ENCODE measurements at places on chromosomes 2 and 18.
A peak's percentile ranks its signal among the peaks of the same experiment; 100 is the strongest.

GRCh38 chr2:173968551-173968950, 3.4 kb upstream of the SP3 start:
- DNase-seq = no peak

DNA sequence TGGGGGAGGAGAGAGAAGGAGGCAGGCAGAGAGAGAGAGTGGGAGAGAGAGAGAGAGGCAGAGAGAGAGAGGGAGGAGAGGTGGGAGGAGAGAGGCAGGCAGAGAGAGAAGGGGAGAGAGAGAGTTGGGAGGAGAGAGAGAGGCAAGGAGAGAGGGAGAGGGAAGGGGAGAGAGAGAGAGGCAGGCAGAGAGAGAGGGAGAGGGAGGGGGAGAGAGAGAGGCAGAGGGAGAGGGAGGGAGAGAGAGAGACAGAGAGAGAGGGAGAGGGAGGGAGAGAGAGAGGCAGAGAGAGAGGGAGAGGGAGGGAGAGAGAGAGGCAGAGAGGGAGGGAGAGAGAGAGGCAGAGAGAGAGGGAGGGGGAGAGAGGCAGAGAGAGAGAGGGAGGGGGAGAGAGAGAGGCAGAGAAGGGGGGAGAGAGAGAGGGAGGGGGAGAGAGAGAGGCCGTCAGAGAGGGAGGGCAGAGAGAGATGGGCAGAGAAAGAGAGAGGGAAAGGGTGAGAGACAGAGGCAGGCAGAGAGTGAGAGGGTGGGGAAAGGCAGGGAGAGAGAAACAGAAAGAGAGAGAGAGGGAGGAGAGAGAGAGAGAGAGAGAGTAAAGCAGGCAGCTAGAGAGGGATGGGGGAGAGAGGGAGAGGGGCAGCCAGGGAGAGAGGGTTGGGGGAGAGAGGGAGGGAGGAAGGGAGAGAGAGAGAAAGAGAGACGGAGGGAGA, 122.2 kb upstream of the PXDN start:
- DNase-seq = no peak

DNA sequence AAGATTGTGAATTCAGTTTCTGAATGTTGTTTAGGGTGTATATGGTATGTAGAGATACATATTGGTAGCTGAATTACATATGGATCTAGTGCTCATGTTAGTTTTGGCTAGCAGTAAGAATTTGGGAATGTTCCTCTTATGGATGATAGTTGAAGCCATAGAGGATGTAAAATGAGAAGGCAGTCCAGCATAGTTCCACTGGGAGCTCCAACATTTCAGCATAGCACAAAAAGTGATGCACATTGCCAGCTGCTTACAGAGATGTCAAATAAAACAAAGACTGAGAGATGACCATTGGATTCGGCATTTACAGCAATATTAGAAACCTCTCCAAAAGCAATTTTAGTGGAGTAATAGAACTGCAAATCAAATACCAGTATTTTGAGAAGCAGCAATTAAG, 77.4 kb downstream of the EML4 start:
- no peak for DNase-seq

GRCh38 chr2:110657724-110658305, 20.0 kb downstream of the BUB1 start:
- DNase-seq = no peak

GRCh38 chr2:85369500-85369899, 14.9 kb downstream of the ELMOD3 start:
- no peak for DNase-seq

DNA sequence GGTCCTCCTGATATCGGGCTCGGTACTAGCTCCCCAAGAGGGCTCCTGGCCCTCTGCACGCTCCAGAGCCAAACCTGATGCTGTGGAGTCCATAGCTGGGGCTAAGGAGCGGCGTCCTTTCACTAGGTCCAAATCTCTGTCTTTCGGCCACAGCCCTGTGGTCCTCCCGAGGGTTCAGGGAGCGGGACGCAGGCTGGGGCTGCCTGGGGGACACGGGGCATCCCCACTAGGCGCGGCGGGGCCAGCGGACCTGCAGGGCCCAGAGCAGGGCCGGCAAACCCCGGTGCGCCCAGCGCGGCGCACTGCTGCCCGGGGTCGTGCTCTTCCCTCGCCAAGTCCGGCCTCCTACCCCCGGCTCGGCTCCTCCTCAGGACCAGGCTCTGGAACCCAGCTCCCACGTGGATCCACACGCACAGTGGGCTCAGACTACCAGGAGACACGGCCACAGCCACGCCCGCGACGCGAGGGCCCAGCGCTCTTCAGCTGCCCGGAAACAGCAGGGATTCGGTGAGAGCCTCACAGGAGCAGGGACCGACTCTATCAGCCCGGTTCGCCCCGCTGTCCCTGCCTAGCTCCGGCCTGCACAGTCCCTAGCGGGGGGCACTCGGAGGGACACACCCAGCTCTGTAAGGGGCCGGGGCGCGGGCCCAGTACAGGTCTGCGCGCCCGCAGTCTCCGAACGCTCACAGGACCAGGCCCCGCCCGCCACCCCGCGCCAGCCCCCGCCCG, 593 bp downstream of the ZNF514 start:
- no peak for DNase-seq

DNA sequence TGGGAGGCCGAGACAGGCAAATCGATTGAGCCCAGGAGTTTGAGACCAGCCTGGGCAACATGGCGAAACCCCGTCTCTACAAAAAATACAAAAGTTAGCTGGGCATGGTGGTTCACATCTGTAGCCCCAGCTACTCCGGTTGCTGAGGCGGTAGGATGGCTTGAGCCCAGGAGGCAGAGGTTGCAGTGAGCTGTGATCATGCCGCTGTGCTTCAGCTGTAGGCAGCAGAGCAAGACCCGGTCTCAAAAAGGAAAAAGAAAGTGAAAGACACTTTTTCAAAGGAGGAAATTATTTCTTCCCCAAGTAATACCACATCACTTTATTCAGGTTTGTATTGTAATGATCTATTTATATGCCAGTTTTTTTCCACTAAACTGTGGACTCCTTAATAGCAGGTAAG, 35.7 kb upstream of the TAF4B start:
- DNase-seq = no peak

GRCh38 chr2:65370387-65371073, 61.9 kb downstream of the SPRED2 start:
- no peak for DNase-seq

DNA sequence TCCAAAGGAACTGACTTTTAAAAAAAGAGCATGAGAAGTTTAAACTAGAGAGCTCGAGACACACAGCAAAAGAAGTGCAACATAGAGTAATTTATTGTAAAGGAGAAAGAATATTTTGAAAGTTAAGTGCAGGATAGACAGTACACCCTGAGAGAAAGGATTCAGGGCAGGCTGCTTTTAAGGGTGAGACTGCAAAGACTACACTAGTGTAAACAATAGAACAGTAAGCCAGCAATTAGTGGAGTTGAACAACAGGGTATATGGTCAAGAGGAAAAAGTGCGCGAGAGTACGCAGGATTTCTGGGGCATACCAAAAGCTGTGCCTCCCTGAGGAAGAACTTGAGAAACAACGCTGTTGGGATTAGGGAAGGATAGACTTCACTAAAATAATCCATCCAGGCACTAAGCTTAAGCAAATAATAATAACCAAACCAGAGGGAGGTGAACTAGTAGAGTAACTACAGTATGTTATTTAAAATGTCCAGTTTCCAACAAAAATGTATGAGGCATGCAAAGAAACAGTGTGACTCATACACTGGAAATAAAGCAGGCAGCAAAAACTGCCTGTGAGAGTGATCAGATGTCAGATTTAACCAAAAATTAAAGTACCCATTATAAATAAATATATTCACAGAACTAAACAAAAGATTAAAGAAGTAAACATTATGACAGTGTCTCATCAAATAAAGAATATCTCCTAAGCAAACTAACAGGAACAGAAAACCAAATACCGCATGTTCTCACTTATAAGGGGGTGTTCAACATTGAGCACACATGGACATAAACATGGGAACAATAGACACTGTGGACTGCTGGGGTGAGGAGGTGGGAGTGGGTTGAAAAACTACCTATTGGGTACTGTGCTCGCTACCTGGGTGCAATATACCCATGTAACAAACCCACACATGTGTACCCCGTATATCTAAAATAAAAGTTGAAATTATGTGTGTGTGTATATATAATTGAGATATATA, 40.5 kb upstream of the EMILIN2 start:
- DNase-seq = no peak

DNA sequence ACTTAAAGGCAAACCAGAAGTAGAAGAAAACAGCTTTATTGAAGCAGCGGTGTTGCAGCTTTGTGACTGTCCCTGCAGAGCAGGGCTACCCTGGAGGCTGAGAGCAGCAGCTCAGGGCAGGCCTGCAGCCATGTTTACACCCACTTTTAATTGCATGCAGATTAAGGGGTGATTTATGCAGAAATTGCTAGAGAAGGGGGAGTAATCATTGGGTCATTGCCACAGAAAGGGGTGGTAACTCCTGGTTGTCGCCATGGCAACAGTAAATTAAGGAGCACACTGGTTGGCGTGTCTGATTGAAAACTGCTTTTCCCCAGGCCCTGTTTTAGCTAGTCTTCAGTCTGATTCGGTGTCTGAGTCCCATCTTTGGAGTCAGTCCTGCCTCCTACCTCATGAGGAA, 195.4 kb upstream of the HDAC4 start:
- no peak for DNase-seq

DNA sequence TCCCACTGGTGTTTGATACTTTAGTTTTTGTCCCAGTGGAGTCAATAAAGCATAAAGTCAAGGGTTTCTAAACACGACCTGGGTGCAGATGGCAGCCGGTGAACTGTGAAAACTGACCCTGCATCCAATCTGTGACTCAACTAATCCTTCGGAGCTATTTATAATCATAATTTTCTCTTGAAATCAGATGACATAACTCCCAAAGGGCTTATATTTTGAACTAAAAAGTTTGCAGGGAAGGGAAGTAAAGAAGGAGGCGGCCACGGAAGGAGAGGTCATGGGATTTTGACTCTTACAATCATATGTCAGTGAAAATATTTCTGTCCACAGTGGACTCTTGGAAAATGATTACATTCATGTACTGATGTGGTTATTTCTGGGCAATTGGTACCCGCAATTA, 178.5 kb downstream of the PDE1A start:
- peak; percentile 20 for DNase-seq

DNA sequence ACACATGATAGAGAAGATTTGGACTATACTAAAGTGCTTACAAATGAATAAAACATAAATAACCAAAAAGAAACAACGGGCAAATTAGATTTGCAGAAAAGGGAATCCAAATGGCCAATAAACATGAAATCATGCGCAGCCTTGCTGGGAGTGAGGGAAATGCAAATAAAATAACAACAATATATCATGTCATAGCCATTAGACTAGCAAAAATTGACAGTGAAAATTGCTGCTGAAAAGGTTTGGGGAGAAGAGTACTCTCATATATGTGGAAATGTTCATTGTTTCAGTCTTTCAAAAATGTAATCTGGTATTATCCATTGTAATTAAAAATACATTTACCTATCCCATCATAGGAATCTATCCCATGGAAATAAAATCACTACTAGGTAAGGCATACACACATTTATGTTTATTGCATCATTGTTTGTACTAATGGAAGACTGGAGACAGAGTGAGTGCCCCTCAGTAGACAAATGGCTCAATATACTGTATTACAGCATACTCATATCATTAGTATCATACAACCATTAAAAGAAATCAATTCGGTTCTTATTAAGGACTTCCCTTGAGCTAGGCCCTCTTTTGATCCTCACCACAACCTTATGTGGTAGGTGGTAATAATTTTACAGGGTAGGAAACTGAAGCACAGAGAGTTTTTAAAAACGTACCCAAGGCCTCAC, 94.1 kb upstream of the MSTN start:
- DNase-seq = no peak

Measured in DMS 273 treated with DMSO at 0.1 percent for 48 hours (cell line).